Esophagus squamous epithelium (tissue), 5 donors: ENCODE measurements at places on chromosomes 16 and 17.

DNA sequence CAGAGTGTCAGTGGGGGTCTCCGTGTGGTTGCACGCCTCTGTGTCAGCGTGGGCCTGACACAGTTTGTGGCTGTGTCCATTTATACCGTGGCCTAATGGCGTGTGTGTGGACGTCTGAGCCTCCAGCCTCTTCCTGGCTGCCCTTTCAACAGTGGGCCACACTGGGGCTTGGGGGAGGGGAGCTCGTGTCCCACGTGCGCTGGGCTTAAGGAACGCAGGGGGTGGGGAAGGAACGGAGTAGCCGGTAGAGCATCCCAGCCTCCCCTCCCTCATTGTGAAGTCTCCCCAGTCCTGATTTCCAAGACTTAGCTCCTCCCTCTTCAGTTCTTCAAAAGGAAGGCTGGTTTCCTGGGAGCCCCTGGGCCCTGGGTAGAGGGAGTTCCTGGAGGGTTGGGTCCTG, 9.5 kb upstream of the HES7 start:
- DNase-seq = no peak

DNA sequence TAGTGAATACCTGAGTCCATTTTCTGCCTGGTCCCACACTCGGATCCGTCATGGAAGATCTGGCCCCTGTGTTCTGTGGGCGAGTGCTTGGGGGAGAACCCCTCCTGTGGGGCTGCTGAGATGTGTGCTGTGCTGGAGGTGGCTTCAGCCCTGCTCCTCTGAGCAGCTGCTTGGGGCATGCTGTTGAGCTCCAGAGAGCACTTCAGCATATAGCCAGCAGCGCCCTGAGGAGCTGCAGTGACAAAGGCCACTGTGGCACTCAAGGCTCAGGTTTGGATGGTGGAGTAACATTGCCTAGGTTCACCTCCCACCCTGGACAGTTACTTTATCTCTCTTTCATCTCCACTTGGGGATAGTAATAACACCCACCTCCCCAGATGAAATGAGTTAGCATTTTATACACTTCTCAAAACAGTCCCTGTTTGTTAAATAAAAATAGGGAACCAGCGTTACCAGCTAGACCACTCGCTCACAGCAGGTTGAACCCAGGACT, 75.3 kb downstream of the KSR1 start:
- no peak for DNase-seq

- no peak for DNase-seq
Observed at GRCh38 chr17:42901535-42902229, 1.1 kb downstream of the G6PC1 start.

GRCh38 chr17:31649302-31649701, 209.7 kb downstream of the COPRS start:
- DNase-seq = no peak

DNA sequence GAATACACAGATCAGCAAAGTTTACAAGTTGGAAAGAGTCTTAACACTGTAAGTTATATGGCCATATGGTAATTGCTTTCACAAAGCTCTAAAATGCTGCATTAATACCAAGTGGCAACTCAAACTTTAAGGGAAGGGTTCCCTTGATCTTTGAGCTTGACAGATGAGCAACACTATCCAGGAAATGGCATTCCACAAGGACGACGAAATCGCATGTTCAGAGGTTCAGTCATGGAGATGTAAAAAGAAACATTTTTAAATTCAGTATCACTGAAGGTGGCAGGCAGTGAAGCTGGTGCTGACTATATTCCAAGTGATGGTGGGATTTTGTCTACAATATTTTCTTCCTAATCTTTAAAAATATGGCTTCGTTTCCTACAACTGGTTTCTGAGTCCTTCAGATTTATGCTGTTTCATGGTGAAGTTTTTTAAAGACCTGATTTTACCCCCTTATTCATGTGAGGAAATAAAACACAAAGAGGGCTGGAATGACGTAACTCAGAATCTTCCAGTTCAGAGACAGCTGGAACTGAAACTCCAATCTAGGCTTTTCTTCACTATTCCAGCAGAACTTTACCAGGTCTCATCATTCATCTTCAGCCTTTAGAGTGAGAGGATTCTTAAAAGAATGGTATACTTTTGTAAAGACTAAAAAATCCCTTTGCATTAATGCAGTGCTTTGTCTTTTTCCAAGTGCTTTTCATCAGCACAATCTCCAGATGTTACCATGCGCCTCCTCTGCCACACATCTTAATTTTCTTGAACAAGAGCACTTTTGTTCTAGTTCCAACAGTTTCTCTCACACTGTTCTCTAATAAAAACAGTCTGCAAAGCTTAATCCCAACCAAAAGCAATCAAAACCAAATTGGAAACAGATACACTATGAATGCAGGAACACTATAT, 20.2 kb downstream of the CHCT1 start:
- DNase-seq = no peak

GRCh38 chr16:64417711-64418227, 704.1 kb downstream of the CDH11 start:
- no peak for DNase-seq

GRCh38 chr16:71185347-71185746, 45.2 kb downstream of the HYDIN start:
- DNase-seq = no peak

GRCh38 chr17:71284032-71284755, 836.6 kb upstream of the SOX9 start:
- DNase-seq = no peak
